Left renal cortex interstitium (tissue), 4 donors: ENCODE measurements at places on chromosomes 2 and 18.

- no peak for DNase-seq
Measured at GRCh38 chr2:237859082-237859433, 365 bp upstream of the RAMP1 start.

DNA sequence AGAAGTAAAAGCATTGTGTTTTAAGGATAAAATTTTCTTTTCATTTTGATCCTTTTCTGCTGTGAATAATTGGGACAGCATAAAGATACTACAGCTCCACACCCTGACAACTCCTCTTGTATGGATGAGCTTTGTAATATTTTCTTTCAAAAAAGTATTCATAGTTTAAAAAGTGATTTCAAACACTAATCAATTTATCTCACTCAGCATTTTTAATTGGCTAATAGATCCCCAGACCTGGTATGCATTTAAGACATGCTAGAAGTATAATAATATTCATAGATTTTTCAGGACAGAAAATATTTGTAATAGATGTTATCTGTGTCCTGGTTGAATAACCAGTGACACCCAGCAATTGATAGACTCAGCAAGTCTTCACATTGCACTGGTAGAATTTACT, 510.7 kb downstream of the RIT2 start:
- DNase-seq, result no peak

GRCh38 chr18:1020731-1021344, 116.2 kb downstream of the ADCYAP1 start:
- DNase-seq, result no peak

- DNase-seq, result no peak
Measured at GRCh38 chr2:65658881-65659280, 226.5 kb upstream of the SPRED2 start.

GRCh38 chr2:9770308-9771100, 72.8 kb upstream of the TAF1B start:
- DNase-seq, result no peak

DNA sequence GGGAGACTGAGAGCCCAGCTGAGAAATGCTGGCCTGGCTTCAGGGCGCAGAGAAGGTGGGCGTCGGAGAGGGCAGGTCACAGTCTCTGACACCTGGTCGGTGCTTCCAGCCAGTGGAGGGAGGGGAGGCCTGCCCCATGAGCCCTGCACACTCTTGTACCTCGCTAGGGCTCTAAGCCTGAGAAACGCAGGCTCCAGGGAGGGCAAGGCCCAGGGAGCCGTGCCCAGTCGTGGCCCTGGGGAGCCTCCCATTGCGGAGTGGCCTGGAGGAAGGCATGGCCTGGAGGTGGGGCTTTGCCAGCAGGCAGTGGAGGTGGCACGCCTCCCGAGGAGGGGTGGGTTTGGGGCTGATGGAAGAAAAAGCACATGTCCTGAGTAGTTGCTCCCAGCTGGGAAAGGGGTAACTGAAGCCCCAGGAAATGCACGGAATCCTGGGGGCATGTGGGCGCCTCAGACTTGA, 39.0 kb downstream of the MTERF4 start:
- DNase-seq, result no peak

DNA sequence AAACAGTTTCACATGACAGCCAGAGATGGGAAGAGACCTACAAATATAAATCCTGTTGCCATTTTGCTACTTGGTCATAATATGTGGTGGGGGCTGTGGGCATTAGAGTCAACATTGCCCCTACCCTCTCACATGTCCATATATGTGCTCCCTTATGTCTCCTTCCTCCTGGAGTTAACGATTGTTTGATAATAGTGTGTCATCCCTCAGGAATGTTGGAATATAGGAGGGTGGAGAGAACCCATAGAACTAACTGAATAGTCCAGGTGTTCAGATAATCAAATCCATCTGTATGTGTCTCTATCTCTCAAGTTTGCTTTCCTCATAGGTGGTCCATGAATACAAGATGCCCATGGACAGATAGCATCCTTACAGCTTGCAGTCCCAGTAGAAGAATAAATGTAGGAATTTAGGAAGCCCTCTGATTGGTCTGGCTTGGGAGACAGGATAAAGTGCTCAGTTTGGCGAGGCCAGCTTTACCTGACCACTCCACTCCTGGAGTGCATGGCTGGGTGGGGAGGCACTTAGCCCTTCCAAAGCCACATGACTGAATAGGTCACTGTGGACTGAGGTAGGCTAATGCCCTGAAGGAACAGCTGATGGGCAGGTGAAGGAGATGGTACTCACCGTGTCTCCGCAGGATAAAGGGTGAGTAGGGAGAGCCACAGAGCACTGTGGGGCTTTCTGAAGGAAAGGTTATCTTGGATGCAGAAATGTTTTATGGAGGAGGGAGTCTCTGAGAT, 166.9 kb downstream of the CDCA7 start:
- DNase-seq, result no peak
